ENCODE measurements at places on chromosomes 3 and 15.

GRCh38 chr15:70199124-70199482 is 101.4 kb upstream of the TLE3 start:
- DNase-seq: no peak

DNA sequence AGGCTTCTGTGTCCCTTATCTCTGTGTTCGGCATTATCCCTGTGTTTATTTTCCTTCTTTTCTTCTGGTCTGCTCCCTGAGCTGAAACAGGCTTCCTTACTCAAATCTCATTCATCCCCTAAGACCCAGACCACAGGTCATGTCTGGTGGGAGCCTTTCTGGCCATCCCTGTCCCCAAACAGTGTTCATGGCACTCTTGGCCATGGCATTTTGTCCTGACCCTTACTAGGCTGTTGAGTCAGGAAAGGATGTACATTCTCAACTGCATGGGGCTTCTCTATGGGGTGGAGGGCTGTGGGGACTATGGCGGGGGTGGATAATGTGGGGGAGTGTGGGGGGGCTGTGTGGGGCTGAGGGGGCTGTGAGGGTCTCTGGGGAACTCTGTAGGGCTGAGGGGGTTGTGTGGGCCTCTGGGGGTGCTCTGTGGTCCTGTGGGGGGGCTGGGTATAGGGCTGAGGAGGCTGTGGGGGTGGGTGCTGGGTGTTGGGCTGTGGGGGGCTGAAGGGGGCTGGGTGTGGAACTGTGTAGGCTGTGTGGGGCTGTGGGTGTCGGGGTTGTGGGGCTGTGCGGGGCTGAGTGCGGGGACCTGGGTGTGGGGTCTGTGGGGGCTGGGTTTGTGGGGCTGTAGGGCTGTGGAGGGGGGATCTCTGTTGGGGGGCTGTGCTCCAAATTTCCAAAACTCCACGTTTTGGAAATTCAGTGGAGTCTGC is 64.3 kb downstream of the KLF13 start:
- no peak for DNase-seq

- no peak for DNase-seq
Observed at GRCh38 chr15:85327820-85328219, 52.6 kb upstream of the AKAP13 start.

- DNase-seq: no peak
Observed at GRCh38 chr15:58506783-58507668, 75.2 kb downstream of the LIPC start.

GRCh38 chr3:49841806-49842205 is 14.6 kb downstream of the TRAIP start:
- no peak for DNase-seq

GRCh38 chr3:50675179-50676030 is 678 bp downstream of the DOCK3 start:
- peak; percentile 44 for DNase-seq

- no peak for DNase-seq
Observed at GRCh38 chr3:153370680-153371079, 208.7 kb downstream of the RAP2B start.

DNA sequence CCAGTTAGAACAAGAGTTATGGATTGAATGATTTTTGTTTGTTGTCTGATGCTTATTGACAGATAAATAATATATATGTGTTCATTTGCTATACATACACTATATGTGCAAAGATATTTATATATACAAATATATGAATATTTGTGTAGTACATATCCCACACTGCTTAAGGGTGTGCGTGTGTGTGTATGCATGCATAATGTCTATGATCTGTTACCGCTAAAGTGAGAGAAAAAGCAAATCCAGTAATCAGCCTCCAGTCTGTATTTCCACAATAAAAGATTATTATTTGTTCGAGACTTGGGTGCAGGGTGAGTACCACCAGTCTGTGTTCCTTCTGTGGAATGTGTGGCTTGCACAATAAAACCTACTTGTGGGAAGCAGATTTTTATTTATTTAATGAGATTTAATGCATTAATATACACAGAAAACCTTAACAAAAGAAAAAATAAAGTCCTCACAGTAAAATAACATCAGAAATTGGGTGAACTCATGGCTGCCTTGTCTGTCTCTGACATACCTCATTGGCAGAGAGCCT is 366.0 kb upstream of the TBL1XR1 start:
- DNase-seq: no peak

Measured in T-helper 9 cell (primary cell).